ENCODE measurements at places on chromosomes 6 and 20.

DNA sequence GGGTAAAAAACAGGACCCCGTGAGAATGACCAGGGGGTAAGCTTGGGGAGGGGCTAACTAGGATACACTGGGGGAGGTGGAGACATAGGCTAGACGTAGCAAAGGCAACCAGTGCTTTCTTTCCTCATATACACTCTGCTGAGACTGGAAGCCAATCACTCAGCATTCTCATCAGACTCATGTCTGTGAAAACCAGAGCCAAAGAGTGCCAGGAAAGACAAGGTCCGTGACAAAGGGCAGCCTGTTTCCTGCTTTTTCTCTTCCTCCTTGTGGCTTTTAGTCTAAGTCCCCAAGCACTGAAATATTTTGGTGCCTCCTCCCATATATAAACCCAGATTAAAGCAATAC, 97.9 kb upstream of the NEDD9 start:
- no peak for DNase-seq

- DNase-seq = peak; percentile 37
Measured at GRCh38 chr6:104527761-104528415, 331.8 kb downstream of the HACE1 start.

- no peak for DNase-seq
Measured at GRCh38 chr20:56788041-56788670, 159.1 kb downstream of the TFAP2C start.

- DNase-seq = no peak
Measured at GRCh38 chr6:65814071-65814470, 107.0 kb upstream of the EYS start.

DNA sequence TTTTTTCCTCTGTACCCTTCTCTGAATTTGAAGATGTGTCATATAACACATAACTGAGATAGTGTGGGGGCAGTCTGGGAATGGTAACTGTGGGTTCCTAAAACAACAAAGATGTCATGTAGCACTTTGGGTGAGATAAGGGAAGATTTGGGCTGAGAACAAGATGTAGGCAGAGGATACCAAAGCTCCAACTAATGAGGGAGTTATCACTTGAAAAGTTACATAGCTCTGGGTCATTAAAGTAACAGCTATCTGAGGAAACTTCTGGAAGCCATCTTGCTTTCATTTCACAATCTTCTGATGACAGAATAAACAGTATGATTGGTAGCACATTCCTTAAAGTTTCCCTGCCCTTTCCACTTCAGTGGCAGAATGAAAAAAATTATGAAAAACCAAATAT, 255.4 kb downstream of the TBX18 start:
- DNase-seq = no peak

DNA sequence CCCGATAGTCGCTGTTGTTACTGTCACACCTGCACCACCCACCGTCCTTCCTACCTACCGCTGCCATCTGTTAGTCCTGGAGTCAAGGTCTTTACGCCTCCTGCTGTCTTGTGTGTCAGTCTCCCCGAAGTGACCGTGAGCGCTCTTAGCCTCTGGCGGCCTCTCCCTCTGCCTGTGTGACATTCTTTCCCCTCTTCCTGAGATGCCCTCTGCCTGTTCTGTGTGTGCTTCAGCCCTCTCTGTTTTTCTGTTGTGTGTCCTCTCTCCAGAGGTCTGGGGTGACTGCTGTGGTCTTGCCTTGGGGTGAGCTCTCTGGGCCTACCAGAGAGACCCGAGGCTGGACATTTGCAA, 54.9 kb downstream of the TCP11 start:
- no peak for DNase-seq

GRCh38 chr20:19807191-19807945, 49.3 kb downstream of the RIN2 start:
- peak; percentile 54 for DNase-seq

DNA sequence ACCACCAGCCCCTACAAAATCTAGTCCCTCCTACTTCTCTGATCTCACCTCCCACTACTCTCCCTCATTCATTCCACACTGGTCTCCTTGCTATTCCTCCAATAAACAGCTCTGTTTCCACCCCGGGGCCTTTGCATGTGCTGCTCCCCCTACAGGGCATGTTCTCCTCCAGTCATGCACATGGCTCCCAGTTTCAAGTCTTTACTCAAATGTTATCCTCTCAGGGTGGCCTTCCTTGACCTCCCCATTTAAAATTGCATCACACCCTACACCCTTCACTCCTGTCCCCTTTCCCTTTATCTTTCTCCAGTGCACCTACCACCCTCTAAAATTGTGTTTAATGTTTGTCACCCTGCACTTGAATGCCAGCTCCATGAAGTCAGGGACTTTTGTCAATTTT, 174.5 kb downstream of the MRPL14 start:
- no peak for DNase-seq

DNA sequence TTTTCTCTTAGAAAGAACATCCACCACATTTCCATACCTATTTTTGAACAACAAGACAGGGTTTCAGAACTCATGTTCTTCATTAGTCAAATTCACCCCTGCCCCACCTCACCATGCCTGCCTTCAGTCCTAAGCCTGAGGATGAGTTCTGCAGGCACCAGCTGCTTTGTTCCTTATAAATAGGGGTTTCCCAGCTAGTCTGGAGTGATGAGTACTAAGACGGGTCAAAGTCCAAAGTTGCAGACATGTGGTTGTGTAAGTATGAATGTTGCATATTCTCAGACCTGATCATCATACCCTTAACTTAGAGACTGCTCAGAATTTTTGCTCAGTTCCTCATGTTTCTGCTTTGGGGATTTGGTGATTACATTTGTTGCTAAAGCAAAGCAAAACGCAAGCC, 257.7 kb upstream of the CDYL start:
- no peak for DNase-seq

GRCh38 chr6:21265730-21266044, 327.9 kb upstream of the SOX4 start:
- no peak for DNase-seq

DNA sequence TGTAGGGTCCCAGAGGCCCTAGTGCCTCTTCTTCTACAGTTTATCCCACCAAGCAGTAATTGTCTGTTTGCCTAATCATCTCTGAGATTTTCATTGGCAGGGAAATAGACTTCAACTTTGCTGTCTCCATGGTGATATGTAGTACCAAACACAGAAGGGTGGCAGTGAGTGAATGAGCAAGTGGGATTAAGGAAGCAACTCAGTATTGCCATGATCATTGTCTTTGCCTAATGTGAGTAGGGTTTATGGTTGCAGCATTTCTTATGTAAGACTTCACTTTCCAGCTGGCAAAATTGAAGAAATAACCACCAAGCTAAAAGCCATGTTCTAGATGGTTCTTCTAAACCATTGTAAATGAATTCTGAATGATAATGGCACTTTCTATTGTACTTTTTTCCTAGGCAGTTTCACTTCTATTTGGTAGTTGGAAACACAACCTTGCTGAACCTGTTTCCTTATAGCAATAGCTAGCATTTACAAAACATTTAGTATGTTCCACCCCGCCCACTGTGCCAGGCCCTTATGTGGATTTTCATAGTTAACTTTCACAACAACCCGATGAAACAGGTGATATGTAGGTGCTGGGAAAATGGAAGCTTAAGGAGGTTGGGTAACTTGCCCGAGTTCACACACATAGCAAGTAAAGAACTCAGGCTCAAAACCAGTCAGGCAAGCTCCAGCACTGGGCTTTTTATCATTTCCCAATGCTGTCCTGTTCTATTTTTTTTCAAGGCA, 32.0 kb downstream of the ZC2HC1B start:
- DNase-seq = no peak

- no peak for DNase-seq
Measured at GRCh38 chr20:25227317-25227831, 20.5 kb upstream of the PYGB start.

- no peak for DNase-seq
Measured at GRCh38 chr20:48186447-48186846, 401.2 kb upstream of the SULF2 start.

- peak; percentile 35 for DNase-seq
Measured at GRCh38 chr6:119742188-119742803, 392.7 kb upstream of the MAN1A1 start.

GRCh38 chr20:32997431-32997830, 6.8 kb downstream of the SUN5 start:
- no peak for DNase-seq

GRCh38 chr6:71049198-71049770, 92.4 kb upstream of the B3GAT2 start:
- no peak for DNase-seq

DNA sequence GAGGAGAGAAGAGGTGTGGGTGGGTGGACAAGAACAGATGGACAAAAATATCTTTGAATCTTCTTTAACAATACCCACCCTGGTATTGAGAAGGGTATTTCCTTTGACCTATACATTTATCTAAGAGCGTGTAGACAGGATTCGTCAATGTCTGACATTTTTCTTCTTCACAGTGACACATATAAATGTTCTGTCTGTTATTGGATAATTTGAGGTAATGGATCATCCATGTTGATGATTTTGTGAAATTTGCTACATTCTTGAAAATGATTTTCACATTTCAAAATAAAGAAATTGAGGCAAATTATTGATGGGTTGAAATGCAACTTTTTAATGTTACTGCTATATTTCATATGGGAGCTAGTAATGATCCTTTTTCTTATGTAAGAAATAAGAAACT, 770.7 kb upstream of the EPHA7 start:
- no peak for DNase-seq

GRCh38 chr6:113763876-113764275, 93.3 kb upstream of the MARCKS start:
- DNase-seq = no peak

- no peak for DNase-seq
Measured at GRCh38 chr6:52104979-52105378, 17.6 kb upstream of the PKHD1 start.

- DNase-seq = no peak
Measured at GRCh38 chr20:25195962-25196785, 662 bp downstream of the ENTPD6 start.

- peak; percentile 65 for DNase-seq
Measured at GRCh38 chr6:39553860-39554802, 171.1 kb downstream of the KIF6 start.

DNA sequence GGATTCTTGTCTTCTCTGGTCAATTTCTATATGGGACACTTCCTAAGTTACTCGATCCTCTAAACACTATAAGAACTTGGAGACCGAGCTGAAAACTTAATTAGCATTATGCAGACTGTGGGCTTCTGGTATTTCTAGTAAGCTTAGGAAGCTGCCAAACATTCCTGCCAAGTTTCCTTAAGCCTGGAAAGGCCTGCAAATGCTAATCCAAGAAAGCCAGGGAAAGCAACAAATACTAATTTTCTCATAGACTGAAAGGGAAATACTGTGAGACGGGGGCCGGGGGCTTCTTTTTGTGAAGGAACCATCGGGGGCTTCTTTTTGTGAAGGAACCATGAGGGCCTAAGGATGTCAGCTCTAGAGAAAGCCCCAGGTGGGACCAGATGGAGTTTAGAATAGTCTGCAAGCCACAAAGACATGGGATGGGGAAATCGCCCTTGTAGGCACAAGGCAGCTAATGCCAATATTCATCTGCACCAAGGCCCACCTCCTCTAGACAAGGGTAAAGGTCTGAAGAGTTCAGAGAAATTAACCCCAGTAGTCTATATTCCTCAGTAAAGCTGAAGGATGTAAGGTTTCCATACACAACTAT, 332.4 kb upstream of the PRDM1 start:
- DNase-seq = peak; percentile 60

Data from right hindlimb (tissue), 1 donor.